ENCODE measurements at places on chromosomes 7 and 10.

DNA sequence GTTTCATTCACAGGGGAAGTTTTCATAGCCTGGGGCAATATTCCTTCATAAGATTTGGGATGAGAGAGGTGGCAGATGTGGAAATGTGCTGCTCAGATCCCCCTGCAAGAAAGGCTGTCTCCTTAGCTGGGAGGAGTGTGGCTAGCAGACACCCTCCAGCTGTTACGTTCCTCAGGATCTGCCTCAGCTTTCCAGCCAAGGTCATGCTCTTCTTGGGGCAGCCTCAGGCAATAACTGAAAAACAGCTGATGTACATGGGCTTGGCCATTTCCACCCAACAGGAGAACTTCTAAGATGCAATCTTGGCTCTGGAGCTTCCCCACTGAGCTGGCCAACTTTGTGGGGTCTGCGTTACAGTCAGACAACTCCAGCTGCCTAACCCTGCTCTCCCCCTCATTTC, 51.3 kb upstream of the SEPTIN7 start:
- no peak for DNase-seq

DNA sequence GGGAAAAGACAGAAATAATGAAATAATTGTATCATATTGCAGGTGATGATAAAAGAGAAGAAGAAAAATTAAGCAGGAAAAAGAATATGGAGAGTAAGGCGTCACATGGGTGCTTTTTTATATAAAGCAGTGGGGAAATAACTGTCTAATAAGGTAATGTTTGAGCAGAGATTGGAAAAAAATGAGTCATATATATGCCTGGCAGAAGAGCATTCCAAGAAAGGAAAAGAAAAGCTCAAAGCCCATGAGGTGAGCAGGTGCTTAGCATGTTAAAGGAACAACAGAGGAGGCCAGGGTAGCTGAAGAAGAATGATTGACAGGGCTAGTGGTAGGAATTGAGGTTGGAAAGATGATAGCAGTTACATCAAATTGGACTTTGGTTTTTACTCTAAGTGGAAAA, 739.5 kb downstream of the SORCS1 start:
- no peak for DNase-seq

- DNase-seq, result no peak
Observed at GRCh38 chr7:117970801-117971200, 97.6 kb upstream of the CTTNBP2 start.

DNA sequence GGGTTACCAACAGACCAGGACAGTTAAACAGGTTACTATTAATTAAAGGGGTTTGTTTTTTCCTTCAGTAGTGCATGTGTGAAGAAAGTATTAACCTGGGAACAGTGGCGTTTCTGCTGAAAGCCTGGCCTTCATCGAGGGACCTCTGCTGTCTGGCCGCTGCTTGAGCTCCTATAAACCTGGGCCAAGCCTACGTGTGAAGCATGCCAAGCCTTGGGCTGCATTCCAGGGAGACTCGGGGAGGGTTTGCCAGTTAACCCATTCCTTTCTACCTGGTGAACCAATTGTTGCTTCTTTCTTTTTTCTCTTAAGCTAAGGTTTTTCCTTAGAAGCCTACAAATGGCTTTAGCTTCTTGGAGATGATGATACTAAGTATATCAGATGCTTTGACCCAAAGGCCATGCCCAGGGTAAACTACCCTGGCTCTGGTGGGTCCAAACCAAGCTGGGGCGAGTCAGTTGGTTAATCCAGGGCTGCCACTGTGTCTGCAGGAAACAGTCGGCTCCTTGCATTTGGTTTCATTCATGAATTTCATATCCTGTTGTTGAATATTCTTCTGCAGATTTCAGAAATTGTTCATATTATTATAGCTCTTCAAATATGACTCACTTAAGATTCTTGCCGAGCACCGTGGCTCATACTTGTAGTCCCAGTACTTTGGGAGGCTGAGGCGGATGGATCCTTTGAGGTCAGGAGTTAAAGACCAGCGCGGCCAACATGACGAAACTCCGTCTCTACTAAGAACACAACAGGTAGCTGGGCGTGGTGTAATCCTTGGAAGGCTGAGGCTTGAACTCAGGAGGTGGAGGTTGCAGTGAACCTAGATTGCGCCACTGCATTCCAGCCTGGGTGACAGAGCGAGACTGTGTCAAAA, 23.8 kb downstream of the PFKP start:
- peak; percentile 61 for DNase-seq

GRCh38 chr7:100966542-100967291, 2.6 kb upstream of the MUC12 start:
- DNase-seq, result no peak

- no peak for DNase-seq
Observed at GRCh38 chr10:125116652-125117310, 43.6 kb downstream of the CTBP2 start.

DNA sequence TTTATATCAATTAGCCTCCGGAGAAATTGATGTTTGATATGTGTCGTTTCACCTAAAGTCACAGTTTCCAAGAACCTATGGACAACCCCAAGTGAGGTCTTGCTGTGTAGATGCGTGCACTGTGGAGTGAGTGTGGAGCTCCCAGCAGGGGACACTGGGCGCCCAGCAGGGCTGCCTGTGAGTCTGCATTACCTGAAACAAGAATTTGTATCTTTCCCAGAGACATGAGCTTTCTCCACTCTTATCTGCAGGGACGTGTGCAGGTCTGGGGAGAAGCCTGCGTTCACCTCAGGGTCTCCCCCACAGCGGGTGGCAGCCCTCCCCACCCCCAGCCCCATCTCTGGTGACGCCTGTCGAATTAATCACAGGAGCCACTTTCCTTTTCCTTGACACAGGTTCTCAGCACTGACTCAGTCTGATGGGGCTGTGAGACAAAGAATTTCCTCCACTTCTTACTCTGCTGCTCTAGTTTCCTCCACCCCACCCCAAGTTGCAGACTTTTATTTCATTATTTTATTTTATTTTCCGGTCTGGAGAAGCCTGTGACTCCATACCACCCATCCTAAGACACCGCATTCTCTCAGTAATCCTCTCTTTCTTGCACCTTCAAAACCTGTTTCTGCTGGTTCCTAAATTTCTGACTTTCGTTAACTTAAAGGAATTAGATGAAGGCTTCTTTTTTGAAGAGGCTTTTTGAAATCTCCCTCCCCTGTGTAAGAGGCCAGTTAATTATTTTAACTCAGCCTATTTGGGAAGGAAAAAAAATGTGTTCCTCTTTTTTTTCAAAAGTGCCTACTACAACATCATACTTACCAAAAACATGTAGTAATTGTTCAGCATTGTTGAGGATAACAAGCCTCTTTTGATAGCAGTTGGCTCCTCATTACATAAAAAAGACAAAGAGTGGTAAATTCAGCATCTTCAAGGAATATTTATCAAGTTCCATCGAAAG, 17.0 kb upstream of the INSIG1 start:
- DNase-seq, result no peak

GRCh38 chr10:43802988-43803696, 154.5 kb upstream of the ZNF32 start:
- DNase-seq, result no peak
